ENCODE measurements at places on chromosomes 4 and X. TPM values are rescaled to one million over a fixed set of nuclear protein-coding genes. Genes with fewer than 3 reads are reported as not detected.

The EDNRA gene
- not detected for total RNA-seq

- no peak overlapping the region for H3K4me3 ChIP-seq
- no peaks in the 10 kb centered on the region for H3K4me1 ChIP-seq
- peaks cover 5% of the 10 kb centered on the region for H3K36me3 ChIP-seq
- no peak overlapping the region for H3K27ac ChIP-seq
- DNase-seq: no peak
These were observed 17.7 kb upstream of the SLC25A43 start for GRCh38 chrX:119381349-119381944.

DNA sequence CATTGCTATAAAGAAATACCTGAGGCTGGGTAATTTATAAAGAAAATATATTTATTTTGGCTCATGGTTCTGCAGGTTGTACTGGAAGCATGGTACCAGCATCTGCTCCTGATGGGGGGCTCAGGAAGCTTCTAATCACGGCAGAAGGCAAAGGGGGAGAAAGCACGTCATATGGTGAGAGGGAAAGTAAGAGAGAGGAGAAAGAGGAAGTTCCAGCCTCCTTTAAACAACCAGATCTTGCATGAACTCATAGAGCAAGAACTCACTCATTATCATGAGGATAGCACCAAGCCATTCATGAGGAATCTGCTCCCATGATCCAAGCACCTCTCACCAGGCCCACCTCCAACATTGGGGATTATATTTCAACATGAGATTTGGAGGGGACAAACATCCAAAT, 125.0 kb upstream of the GRPR start:
- H3K27me3 ChIP-seq: peaks cover 6% of the 10 kb centered on the region
- DNase-seq: no peak
- no peak overlapping the region for H3K27ac ChIP-seq
- H3K36me3 ChIP-seq: no peaks in the 10 kb centered on the region
- no peaks in the 10 kb centered on the region for H3K4me1 ChIP-seq

DNA sequence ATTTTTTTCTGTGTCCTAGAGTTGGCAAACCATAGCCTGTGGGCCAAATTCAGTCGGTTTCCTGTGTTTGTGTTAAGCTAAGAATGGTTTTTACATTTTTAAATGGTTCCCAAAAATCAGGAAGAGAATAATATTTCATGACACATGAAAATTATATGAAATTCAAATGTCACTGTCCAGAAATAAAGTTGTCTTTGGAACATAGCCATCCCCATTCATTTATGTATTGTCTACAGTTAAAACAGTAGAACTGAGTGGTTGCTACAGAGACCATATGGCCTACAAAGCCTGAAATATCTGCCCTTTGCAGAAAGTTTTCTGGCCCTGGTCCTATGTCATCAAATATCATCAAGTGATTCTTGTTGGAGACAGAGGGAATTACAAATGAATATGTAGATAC, 15.5 kb downstream of the FRMPD4 start:
- H3K4me3 ChIP-seq: no peak overlapping the region
- H3K27ac ChIP-seq: no peak overlapping the region

DNA sequence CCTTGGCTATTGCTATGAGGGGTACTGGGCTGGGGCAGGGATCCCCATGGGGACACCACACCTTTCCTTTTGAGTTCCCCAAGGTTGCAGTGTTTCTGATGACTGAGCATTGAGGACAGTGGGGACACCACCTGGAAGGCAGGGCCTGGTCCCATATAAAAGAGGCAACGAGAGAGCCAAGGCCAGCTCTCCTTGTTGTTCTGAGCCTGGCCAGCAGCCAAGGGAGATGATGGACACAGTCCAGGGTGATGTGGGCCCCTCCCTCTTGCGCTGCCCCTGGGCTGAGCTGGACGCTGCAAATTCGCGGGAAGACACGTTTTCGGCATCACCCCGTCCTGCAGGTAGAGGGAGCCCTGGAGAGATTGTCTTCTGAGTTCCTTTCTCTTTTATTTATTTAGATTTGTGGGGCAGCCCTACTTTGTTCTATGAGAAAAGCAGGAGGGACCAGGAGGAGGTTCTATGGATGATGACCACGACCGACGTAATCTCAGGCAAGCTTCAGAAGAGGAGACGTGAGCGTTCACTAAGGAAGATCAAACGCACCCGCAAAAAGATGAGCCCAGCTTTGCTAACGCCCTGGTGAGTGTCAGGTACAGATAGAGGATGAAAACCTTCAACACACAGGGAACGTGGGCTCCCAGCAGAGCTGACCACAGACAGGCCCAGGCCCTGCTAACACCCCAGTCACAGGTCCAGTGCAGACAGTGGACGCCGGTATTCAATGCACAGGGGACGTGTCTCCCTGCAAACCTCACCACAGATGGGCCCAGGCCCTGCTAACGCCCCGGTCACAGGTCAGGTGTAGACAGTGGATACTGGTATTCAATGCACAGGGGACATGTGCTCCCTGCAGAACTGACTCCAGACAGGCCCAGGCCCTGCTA, 97.4 kb downstream of the SHOX start:
- no peaks in the 10 kb centered on the region for H3K36me3 ChIP-seq
- H3K4me1 ChIP-seq: no peaks in the 10 kb centered on the region
- no peak overlapping the region for H3K27ac ChIP-seq
- H3K4me3 ChIP-seq: no peak overlapping the region

The NAT8L gene
- total RNA-seq: not detected

The VSIG4 gene
- total RNA-seq: not detected

GRCh38 chr4:101933855-101934254, 143.3 kb downstream of the BANK1 start:
- H3K27me3 ChIP-seq: peaks cover 6% of the 10 kb centered on the region
- no peaks in the 10 kb centered on the region for H3K4me1 ChIP-seq
- no peak overlapping the region for H3K4me3 ChIP-seq
- no peak overlapping the region for H3K27ac ChIP-seq
- DNase-seq: no peak

The ZDHHC15 gene
- 0.10 TPM for total RNA-seq

The SMIM31 gene
- not detected for total RNA-seq

- peaks cover 5% of the 10 kb centered on the region for H3K36me3 ChIP-seq
- H3K27ac ChIP-seq: no peak overlapping the region
- no peaks in the 10 kb centered on the region for H3K27me3 ChIP-seq
- peaks cover 25% of the 10 kb centered on the region for H3K4me1 ChIP-seq
- DNase-seq: no peak
These were observed 4.3 kb downstream of the IL15 start for GRCh38 chr4:141640696-141641095.

GRCh38 chrX:154348646-154349358, 25.6 kb downstream of the FLNA start:
- no peaks in the 10 kb centered on the region for H3K27me3 ChIP-seq
- H3K36me3 ChIP-seq: no peaks in the 10 kb centered on the region
- H3K4me3 ChIP-seq: peak overlapping the region; percentile 50
- H3K4me1 ChIP-seq: peaks cover 21% of the 10 kb centered on the region

DNA sequence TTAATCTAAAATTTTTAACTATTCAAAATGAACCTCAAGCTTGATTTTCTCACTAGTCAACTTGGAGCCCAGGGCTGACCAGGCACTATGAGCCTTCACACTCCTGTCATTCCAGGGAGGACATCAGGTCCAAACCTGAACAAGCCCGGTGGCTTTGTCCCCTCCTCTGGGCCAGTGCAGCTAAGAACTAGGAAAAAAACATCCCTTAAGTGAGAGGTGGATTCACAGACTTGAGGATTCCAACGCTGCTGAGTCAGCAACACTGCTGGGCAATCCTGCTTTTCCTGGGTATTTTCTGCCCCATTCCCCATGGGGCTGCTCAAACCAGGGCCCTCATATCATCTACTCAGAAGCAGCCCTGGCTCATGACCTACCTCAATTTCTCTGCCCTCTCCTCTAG, 4.0 kb downstream of the RNF212 start:
- H3K27me3 ChIP-seq: peaks cover 33% of the 10 kb centered on the region
- no peak for DNase-seq
- H3K36me3 ChIP-seq: peaks cover 8% of the 10 kb centered on the region
- H3K4me3 ChIP-seq: no peak overlapping the region
- peaks cover 18% of the 10 kb centered on the region for H3K4me1 ChIP-seq

GRCh38 chr4:47289805-47290204, 173.7 kb downstream of the COMMD8 start:
- no peak for DNase-seq
- H3K4me3 ChIP-seq: no peak overlapping the region
- peaks cover 19% of the 10 kb centered on the region for H3K27me3 ChIP-seq

GRCh38 chrX:1465286-1466231, 12.8 kb upstream of the ASMTL start:
- peaks cover 5% of the 10 kb centered on the region for H3K36me3 ChIP-seq
- no peak for DNase-seq
- no peak overlapping the region for H3K27ac ChIP-seq
- peak overlapping the region; percentile 90 for H3K4me3 ChIP-seq
- no peaks in the 10 kb centered on the region for H3K27me3 ChIP-seq

The MAGED4B gene
- 5.5 TPM for total RNA-seq

- H3K27ac ChIP-seq: no peak overlapping the region
These were observed 54.0 kb upstream of the C4orf54 start for GRCh38 chr4:99711657-99712056.

The CT45A10 gene
- total RNA-seq: not detected

DNA sequence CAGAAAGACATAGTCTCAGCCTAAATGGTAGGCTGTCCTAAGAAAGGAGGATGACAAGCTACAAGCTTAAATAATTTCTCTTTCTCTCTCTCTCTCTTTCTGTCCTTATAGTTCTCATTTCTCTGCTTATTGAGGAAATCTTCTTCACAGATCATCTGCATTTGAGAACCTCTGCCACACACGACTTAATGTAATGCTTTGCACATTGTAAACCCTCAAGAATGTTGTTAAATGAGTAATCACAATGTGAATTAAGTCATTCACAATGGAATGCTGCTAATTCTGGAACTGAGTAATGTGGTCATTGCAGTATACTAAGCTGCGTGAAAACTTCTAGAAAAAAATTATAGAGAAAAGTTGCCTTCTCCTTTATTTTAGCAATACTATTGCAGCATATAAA, 508.9 kb upstream of the FTHL17 start:
- no peak overlapping the region for H3K27ac ChIP-seq
- no peaks in the 10 kb centered on the region for H3K27me3 ChIP-seq
- no peaks in the 10 kb centered on the region for H3K4me1 ChIP-seq
- no peak overlapping the region for H3K4me3 ChIP-seq
- no peak for DNase-seq

DNA sequence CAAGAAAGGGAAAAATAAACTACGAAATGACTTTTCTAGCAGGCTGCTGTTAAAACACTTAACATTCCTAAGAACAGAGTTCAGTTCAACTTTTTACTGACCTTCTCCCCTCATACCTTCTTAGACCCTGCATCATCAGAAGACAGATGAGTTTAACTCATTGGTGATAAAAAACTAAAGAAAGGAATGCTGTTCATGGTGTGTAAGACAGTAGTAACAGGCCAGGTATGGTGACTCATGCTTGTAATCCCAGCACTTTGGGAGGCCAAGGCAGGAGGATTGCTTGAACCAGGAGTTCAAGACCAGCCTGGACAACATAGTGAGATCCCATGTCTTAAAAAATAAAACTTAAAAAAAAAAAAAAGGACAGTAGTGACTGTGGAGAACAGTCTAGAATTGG, 16.2 kb downstream of the RBM47 start:
- H3K4me1 ChIP-seq: no peaks in the 10 kb centered on the region
- no peak for DNase-seq
- no peaks in the 10 kb centered on the region for H3K36me3 ChIP-seq
- H3K27me3 ChIP-seq: peaks cover 6% of the 10 kb centered on the region

GRCh38 chrX:107674480-107675364, 46.4 kb downstream of the PRPS1 start:
- H3K4me1 ChIP-seq: peaks cover 43% of the 10 kb centered on the region
- no peaks in the 10 kb centered on the region for H3K27me3 ChIP-seq
- peak; percentile 40 for DNase-seq
- peak overlapping the region; percentile 93 for H3K4me3 ChIP-seq

The CLTRN gene
- total RNA-seq: 0.22 TPM

DNA sequence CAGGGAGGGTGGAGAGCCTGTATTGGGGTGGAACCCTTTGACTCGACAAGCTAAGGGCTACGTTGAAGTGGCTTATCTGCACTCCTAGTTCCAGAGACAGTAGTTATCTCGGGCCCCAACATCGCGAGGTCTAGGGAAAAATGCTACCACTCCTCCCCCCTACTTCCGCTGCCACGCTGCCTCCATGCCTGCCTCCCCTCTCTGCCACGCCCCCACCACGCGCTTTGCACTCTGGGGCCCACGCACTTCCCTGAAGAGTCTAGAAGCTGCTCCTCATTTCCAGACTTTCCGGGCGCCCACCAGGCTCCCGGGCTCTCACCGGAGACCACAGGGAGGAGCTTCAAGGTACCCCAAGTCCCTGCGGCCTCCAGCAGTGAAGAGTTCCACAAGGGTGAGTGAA, at the start of gene PASD1:
PASD1 (plus strand) TSS at position 227 of the 400 bp plus-strand sequence. CDS start 37,879 bp downstream, outside the sequence.
- H3K4me1 ChIP-seq: no peaks in the 10 kb centered on the region
- no peak within 1 kb of the TSS for H3K27ac ChIP-seq
- no peaks in the 10 kb centered on the region for H3K36me3 ChIP-seq
- no peak within 1 kb of the TSS for H3K4me3 ChIP-seq
- no peaks in the 10 kb centered on the region for H3K27me3 ChIP-seq
